Dermis microvascular lymphatic vessel endothelial cell (primary cell): ENCODE measurements at places on chromosomes 4 and X.

DNA sequence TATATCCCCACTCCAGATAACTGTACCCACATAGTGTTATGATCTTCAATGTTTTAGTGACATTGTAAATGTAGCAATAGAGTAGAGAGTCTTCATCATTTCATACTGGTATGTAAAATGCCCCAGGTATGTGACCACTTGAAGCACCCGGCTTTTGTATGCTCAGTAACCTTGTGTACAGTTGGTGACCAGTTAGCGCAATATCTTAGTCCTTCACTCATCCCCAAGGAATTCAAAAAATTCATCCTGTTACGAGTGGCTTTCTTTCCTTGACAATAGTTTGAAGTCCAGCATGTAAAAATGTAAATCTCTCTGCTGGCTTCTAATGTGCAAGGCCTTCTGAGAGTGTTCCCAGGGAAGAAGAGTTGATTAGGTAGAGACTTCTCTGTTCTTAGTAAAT, 145.6 kb downstream of the ARX start:
- no peak for DNase-seq

GRCh38 chr4:43238008-43238407, 345.5 kb downstream of the GRXCR1 start:
- DNase-seq: no peak

DNA sequence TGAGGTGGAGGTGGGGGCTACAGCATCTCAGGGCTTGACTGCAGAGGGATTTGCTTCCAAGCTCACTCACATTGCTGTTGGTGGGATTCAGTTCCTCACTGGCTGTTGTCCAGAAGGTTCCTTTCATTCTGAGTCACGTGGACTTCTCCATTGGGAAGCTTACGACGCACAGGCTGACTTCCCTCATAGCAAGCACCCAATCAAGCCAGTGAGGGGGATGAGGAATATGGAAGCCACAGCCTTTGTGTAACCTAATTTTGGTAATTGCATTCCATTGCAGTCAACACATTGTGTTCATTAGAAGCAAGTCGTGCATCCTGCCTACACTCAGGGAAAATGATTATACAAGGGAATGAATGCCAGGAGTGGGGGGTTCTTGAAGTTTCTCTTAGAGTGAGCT, 32.7 kb upstream of the MXRA5 start:
- no peak for DNase-seq

- no peak for DNase-seq
Observed at GRCh38 chr4:153763404-153763803, 3.6 kb upstream of the RNF175 start.

DNA sequence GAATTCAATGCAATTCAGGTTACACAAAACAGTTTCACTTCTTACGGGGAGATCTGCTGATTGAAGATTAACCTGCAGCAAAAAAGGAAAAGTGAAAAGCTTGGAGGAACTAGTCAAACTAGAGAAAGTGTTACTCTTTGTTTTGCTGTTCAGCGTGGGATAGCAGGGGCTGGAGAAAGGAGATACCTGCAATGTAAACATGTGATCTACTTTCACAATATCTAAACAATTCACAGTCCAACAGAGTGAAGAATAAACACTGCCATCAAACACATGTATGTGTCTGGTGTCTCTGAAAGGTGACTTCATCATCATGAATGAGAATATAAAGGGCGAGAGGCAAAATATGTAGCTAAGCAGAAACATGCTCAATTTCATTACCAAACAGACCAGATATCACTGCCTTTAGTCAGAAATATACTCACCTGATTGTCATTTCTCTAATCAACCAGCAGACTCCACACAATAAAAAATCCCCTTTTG, 26.4 kb downstream of the NIPAL1 start:
- no peak for DNase-seq

DNA sequence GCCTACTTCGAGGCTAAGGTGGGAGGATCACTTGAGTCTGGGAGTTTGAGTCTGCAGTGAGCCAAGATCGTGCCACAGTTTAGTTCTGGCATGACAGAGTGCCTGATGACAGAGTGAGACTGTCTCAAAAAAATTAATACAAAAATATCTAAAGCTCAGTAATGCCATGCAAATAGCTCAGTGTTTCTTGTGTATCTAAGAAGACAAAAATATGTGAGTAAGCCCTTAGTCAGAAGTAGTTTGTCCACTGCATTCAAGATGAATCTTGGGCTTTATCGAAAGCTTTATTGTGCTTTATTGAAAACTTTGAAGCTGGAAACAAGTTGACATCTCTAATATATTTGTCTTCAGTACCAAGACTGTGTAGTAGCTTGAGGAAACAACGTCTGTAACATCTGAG, 115.9 kb downstream of the GPAT3 start:
- no peak for DNase-seq

- no peak for DNase-seq
Observed at GRCh38 chr4:69503558-69503957, 7.9 kb upstream of the UGT2B4 start.

GRCh38 chrX:39736216-39737211, 361.2 kb downstream of the BCOR start:
- DNase-seq: peak; percentile 92

GRCh38 chr4:38328989-38329729, 334.8 kb upstream of the KLF3 start:
- DNase-seq: no peak

- no peak for DNase-seq
Observed at GRCh38 chr4:118373614-118374255, 20.9 kb upstream of the PRSS12 start.

- DNase-seq: no peak
Observed at GRCh38 chr4:182874797-182875345, 42.3 kb downstream of the DCTD start.

- no peak for DNase-seq
Observed at GRCh38 chr4:53763813-53764597, 172.7 kb upstream of the LNX1 start.

- DNase-seq: no peak
Observed at GRCh38 chr4:152464030-152464823, 71.7 kb downstream of the FBXW7 start.

DNA sequence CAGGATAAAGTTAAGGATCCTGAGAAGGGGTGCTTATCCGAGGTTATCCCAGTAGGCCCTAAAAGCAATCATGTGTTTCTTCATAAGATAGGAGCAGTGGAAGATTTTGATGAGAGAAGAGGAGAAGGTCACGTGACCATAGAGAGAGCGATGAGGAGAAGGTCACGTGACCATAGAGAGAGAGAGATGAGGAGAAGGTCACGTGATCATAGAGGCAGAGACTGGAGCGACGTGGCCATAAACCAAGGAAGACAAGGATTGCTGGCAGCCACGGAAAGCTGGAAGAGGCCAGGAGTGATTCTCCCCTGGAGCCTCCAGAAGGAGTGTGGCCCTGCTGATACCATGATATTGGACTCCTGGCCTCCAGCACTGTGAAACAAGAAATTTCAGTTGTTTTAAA, 38.4 kb upstream of the ZNF518B start:
- no peak for DNase-seq

GRCh38 chr4:42965326-42965725, 72.8 kb downstream of the GRXCR1 start:
- DNase-seq: no peak

- DNase-seq: no peak
Observed at GRCh38 chr4:181507938-181508337, 735.3 kb upstream of the TENM3 start.

DNA sequence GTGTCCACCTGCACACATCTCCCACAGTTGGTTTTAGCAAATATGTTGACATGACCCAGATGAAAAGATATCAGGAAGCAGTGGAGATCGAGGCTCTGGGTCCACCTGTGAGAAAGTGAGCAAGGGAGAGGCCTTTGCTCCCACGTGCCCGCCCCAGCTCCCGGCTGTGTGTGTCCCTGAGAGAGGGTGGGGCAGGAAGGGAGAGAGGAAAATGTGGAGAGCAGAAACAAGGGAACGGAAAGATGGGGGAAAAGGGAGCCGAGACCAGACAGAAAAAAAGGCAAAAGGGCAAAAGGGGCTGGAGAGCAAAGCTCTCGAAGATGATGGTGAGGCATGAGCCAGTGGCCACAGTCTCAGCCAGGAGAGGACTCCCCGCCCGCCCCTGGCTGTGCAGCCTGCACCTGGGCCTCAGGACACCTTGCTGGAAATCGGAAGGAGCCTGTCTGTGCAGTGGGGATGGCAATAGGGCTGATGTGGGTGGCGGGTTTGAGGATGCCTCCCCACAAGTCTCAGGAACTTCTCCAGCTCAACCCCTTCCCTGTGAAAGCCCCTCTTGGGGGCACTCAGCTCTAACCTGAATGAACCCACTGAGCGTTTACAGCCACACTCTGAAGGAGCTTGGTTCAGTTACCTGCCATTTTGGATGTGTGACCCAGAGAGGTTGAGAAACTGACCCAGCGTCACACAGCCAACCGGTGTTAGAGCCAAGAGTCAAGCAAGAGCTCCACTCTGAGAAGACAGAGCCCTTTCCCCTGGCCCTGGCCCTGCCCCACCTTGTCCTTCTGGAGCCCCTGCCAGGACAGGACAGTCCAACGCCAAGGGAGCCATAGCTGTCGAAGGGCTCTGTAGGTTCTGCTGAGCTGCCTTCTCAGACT, 20.3 kb upstream of the MSX1 start:
- no peak for DNase-seq

DNA sequence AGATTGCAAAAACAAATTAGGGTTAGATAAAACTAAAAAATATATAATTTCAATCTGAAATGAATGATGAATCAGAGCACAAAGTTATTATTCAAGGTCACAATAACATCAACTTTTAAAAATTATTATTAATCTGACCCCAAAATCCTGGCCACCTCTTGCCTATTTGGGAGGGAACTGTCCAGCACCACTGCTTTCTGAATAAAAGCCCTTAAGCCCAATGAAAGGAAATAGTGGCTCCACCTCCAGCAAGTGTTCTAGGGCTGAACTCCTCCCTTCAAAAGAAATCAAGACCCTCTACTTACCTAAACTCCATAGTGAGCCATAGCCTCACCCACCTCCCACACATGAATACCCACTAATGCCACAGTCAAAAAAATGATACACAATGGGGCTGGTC, 208.2 kb downstream of the PARM1 start:
- DNase-seq: no peak

- DNase-seq: no peak
Observed at GRCh38 chr4:99815597-99816011, 1.0 kb upstream of the DAPP1 start.

DNA sequence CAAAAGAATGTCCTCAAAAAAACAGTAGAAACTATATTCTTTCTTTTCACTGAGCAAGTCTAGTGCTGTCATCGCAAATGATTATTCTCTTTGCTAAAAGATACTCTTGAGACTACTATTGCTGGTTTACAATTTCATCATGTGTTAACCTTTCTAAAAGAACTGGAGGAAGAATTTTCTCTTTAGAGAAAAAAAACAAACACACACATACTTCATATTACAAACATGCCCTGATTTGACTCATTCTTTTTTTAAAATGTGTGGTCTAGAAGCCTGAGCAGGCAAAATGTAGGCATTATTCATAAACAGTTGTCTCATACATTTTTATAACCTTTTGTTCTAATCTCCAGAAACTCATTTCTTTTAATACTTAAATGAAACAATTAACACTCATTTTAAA, 60.6 kb upstream of the FAT4 start:
- no peak for DNase-seq

DNA sequence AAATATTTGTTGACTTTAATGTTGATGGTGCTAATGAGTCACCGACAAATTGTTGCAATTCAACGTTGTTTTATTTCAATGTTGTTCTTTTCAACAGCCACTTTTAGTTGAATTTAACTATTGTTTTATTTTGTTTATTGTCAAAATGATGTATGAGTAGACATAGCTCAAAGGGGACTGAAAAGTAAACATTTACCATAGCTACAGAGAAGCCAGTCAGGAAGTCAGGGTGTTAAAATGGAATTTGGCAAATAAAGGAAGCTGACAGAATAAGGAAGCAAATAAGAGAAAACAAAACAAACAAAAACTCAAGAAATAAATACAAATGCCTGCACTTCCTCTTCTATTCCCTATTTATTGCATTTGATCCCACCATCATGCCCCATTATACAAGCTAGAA, 648.4 kb upstream of the HTR2C start:
- no peak for DNase-seq

DNA sequence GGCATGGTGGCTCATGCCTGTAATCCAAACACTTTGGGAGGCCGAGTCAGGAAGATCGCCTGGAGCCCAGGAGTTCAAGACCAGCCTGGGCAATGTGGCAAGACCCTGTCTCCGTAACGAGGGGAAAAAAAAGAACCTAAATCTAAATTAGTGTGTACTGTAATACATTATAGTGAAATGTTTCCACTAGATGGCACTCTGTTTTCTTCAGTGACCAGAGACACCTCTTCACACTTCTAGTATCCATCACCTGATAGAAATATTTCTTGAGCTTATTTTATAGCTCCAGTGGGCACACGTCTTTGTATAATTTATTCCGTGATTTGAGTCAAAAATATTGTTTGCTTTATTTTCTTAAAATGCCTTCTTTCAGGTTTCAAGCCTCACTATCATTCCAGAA, 600.9 kb upstream of the DIPK2B start:
- peak; percentile 33 for DNase-seq

DNA sequence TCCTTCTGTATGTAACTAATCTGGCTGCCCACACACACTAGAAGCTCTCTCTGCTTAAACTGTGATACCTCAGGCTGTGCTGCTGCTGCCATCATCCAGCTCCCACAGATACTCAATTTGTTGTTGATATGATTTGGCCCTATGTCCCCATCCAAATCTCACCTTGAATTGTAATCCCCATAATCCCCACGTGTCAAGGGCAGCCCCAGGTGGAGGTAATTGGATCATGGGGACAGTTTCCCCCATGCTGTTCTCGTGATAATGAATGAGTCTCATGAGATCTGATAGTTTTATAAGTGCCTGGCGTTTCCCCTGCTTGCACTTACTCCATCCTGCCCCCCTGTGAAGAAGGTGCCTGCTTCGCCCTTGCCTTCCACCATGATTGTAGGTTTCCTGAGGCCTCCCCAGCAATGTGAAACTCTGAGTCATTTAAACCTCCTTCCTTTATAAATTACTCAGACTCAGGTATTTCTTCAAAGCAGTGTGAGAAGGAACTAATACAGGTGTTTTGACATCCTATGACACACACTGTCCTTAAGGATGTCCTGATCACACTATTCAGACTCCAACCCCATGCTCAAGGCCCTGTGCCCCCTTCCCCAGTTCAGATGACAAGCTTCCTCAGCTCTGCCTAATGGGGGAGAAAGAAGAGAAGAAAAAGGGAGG, 2.9 kb upstream of the ATOH1 start:
- no peak for DNase-seq

DNA sequence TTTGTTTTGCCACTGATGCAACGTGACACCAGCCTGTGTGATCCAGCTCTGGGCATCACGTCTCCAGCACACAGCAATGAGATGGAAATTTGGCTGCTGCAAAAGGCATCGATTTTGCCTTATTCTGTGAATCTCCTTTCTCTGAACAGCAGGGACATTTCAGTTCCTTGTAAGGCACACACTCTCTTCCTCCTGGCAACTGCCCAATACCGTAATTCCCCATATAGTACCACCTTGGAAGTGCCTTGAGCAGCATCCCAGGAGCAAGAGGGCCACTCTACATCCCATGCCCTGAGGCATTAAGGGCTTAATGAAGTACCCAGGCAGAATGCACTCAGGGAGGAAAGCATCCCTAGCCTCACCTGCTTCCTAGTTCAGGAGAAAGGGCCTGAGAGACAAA, 10.5 kb upstream of the MAMLD1 start:
- no peak for DNase-seq

- no peak for DNase-seq
Observed at GRCh38 chr4:175531405-175532091, 280.5 kb downstream of the GPM6A start.

- DNase-seq: no peak
Observed at GRCh38 chrX:104254442-104255115, at the start of gene ESX1. TSS of gene ESX1 (minus strand) at chrX:104254933. CDS start at chrX:104254849, 84 bp downstream.

GRCh38 chrX:9341291-9342201, 123.3 kb upstream of the TBL1X start:
- peak; percentile 16 for DNase-seq

GRCh38 chr4:98746530-98746929, 88.1 kb upstream of the TSPAN5 start:
- no peak for DNase-seq
